HS-27A (cell line): ENCODE measurements at places on chromosomes 6 and 20.

DNA sequence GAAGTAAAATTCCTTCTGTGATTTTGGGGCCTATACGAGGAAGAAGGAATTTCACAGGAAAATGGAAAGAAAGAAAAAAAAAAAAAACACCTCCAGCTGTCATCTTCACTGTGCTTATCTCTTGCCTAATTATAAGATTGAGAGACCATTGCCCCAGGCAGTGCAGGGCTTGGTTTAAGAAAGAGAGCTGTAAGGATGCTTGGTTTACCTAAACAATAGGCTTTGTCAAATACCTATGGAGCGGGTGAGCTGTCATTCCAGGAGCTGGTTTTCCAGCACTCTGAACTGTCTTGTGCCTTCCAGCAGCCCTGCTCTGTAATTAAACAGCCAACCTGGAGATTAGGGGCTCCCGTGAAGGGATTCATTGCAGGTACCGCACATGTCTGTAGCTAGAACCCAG is 137.8 kb downstream of the EDN3 start:
- no peak for DNase-seq

GRCh38 chr6:106939208-106939607 is 35.3 kb downstream of the CD24 start:
- DNase-seq: no peak

DNA sequence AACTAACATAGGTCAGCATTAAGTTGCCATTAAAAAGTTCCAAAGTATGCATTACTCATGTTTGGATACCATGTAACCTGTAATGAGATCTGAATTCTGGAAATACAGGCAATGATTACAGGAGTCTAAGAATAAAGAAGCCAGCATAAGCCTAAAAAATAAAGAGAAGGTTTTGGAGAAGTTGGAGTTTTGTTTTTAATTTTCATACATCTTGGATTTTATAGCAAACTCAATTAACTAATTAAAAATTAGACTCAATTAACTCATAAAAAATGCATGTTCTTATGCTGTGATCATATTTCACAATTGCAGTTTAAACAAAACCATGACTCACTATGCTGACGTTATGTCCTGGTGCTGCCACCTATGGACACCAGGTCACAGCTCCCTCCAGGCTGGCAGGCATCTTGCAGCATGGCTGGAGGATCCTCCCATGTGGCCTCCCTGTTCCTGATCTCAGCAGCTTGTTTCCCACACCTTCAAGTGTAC is 648.8 kb upstream of the AGPAT4 start:
- DNase-seq: no peak

DNA sequence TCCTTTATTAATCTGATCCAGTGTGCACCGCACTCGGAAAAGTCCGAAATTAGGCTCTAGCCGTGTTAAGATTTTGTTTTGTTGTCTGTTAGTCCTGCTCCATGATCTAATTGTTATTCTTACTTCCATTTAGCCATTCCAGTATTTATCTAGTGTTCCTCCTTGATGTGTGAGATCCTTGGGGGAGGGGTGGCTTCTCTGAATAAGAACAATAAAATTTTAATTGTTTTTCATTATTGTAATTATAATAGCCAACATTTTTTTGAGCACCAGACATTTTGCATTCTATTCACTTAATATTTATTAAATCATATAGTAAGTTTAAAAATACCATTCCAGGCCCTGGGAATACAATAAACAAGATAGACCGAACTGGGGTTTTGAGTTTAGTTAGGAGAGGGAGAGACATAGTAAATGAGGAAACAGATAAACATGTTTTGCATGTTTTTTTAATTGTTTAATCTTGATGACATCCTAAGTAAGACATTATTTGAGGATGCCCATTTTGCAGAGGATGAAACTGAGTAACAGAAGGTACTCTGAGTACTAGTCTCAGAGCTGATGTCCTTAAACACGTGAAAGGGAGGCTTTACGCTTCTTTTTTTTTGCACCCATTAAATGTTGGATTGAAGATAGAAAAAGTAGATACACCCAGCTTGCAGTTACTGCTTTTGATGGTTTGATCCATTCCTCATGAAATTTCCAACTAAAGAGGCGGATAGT is 1.2 kb downstream of the CBFA2T2 start:
- no peak for DNase-seq

- no peak for DNase-seq
Measured at GRCh38 chr6:72661411-72661810, 39.5 kb downstream of the KCNQ5 start.

DNA sequence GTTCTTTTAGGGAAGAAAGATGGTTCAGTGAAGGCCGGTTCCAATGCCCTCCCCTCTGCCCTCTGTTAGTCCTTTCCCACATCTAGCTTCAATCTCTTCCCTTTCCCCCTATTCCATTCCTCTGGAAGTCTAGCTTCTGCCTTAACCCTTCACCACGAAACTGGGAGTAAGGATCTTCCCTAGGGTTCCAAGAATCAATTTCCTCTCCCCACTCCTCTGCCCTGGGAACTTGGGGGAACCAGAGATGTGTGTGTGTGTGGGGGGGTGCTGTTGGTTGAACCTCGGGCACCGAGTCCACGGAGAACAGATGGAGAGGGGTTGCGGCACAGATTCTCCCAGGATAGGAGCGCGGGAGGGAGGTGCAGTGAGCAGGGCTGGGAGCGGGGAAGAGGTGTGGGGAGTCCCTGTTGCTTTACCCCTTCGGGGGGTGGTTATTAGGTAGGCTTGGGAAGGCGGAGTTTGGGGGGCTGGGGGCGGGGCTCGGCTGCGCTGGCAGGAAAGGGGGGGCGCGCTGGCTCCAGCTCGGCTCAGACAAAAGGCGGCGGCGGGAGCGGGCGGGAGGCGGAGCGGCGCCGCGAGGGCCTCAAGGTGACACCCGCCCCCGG is at the start of gene TMEM151B:
Gene TMEM151B, plus strand, starts transcription at position 530 of the 605 bp plus-strand sequence. CDS start 293 bp downstream, outside the sequence.
- DNase-seq: no peak

DNA sequence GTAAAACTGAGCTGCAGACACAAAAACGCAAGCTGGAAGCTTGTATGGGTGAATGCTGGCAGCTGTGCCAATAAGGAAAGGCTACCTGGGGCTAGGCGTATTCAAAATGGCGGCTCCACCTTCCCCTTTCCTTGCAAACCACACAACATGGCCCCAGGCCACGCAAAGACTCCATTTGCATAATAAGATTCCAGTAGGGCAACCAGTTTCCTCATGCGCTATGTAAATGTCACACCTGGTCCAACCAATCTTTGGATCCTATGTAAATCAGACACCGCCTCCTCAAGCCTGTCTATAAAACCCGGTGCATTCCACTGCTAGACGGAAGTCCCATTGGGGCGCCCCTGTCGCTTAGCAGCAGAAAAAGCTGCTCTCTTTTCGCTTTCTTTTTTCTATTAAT is 505.9 kb upstream of the BTBD3 start:
- DNase-seq: no peak
